ENCODE measurements at places on chromosomes 7 and 10.

DNA sequence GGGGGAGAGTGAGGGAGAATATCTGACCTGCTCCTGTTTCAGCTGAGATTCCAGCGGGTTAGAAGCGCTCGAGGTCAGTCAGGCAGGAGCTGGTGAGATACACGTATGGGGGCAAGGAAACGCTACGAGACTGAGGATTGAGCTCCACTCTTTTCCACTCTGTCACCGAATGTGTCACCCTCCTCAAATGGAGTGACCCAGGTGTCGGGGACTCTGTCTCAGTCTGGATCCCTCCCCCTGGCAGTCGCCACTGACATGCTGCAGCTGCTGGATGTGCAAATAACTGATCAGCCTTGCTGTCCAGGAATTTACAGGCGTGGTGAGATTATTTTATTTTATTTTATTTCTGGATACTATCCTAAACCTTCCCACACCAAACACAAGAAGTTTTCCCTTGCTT, 100.9 kb upstream of the DPP6 start:
- no peak for DNase-seq

GRCh38 chr10:61047788-61048560, 104.0 kb upstream of the RHOBTB1 start:
- no peak for DNase-seq

DNA sequence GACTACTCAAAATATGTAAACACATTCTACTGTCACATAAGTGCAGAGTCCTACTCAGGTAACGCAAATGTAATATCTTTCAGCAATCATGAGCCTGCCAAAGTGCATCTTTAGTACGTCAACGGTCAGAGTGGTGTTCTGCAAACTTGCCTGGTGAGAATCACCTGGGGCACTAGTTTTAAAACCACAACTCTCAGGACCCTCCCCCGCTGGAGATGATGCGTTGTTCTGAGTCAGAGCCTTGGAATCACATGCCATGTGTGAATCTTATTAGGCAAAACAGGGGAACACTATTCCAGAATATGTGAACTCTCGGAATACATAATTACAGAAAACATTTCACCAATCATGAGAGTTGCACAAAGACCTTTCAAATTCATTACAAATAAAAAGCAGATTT, 115.7 kb downstream of the TPK1 start:
- no peak for DNase-seq

DNA sequence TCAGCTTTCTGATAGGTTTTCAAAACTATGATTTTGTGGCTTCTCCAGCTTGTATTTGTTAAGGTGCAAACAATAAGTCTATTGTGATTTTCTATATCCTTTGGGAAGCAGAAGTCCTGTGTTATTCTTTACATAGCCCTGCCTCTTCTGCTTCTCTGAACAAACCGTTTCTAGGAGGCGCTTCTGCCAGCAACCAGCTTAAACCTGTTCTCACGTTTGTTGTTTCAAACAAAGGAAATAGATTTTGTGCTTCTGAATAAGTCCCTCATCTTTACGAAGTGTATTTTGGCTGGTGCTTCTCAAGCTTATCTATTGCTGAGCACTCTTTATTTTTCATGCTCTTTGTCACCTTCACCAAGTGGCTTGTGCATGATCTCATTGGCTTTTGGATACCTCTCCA, 61.0 kb downstream of the VTI1A start:
- DNase-seq: no peak

DNA sequence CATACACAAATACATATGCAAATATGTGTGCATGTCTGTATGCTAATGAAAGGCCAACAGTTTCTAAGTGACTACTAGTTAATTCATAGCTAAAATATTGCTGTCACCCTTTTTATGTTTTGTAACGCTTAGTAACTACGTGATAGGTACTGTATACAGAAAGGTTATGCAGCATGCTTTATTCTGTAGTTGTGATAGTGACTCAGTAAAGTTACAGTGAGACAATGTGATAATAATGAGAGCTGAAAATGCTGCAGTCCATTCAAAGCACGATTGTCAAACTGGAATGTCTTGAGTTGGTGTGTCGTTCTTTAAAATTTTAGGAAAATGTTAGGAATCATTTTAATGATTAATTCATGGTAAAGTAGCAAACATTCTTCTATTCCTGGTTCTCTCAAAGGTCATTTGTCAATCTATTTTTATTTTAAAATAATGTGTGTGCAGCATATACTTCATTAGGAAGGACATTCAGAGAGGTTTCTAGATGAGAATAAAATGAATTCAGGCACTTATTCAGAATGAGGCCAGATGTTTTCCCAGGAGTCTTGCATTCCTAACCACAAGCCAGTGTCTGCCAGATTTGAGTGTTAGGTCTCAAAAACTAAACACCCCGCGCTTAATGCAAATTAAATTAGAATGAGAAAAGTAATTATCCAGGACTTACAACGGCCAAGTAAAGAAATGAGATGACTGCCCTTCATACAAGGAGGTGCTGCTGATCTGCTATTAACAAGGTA, 408.8 kb upstream of the FZD8 start:
- no peak for DNase-seq

DNA sequence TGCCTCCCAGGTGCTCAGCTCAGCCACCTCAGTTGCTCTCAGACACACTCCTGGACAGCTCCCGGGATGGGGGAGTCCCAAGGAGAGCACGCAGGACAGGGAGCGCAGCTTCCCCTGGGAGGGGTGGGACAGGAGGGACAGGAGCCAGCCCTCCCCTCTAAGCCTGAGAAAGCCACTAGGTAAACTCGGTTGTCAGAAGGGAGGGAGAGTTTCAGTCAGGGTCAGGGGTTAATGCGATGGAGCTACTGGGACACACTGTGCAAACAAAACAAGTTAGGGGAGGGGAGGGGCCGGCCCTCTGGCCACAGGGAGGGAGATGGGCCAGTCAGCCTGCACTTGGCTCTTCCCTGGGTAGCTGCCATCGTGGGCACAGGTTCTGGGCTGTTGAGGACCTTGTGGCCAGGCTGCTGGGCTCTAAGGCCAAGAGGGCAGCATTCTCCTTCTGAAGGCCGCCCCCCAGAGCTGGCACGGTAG, 31.1 kb downstream of the KAZALD1 start:
- DNase-seq: no peak
